ENCODE measurements at places on chromosomes 12 and 14. TPM values are rescaled to one million over a fixed set of nuclear protein-coding genes. Genes with fewer than 3 reads are reported as not detected.

Gene GPR65
- total RNA-seq: not detected

Gene MFAP5
- not detected for total RNA-seq

Gene MMP14
- 8.5 TPM for total RNA-seq

Gene CPNE8
- total RNA-seq: 9.7 TPM

Gene GLI1
- 0.63 TPM for total RNA-seq

Gene KIF26A
- total RNA-seq: 17.8 TPM

Gene GLIPR1L1
- not detected for total RNA-seq

Gene TMEM229B
- 19.1 TPM for total RNA-seq

Gene OAS1
- total RNA-seq: 2.5 TPM

Gene FAM222A
- 5.9 TPM for total RNA-seq

Gene AVPR1A
- 7.2 TPM for total RNA-seq

Gene HHIPL1
- total RNA-seq: 9.4 TPM

Gene SLC24A4
- total RNA-seq: 0.63 TPM

Gene CCDC196
- not detected for total RNA-seq

Gene MORN3
- 3.8 TPM for total RNA-seq

Gene RASSF3
- total RNA-seq: 3.8 TPM

Gene DNAI7
- 2.5 TPM for total RNA-seq

All from parietal lobe (tissue), 2 donors.